ENCODE measurements at places on chromosomes 11 and 22.

DNA sequence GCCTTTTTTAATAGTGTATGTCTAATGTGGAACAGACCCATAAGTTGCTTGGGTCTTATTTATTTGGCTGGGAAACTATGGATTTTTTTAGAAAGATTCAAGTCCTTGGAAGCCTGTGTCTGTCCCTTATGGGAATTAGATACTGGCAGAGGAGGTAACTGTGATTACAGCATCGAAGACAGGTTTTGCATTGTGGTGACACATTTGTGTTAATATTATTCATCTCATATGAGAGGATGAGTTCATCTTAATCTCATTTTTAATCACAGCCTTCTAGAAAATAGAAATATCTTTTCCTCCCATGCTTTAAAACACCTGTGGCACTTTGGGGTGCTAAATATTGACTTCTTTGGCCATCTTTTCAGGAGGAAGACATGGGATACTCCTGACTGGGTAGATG is 9.2 kb downstream of the TAB1 start:
- no peak for DNase-seq

DNA sequence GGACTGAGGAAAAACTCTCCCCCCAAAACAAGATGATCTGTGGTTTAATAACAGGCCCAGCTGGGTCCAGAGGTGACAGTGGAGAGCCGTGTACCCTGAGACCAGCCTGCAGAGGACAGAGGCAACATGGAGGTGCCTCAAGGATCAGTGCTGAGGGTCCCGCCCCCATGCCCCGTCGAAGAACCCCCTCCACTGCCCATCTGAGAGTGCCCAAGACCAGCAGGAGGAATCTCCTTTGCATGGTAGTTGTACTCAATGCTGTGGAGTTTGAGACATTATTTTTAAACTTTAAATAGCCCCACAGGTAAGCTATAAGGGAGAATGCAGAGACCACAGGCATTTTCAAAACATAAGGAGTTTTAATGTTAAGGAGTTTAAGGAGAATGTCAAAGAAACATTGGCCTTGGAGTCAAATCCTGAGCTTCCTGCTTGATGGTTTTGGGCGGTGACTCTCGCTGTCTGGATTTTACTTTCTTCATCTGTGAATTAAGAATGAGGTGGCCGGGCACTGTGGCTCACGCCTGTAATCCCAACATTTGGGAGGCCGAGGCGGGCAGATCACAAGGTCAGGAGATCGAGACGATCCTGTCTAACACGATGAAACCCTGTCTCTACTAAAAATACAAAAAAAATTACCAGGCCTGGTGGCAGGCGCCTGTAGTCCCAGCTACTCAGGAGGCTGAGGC is 6.8 kb downstream of the APOL1 start:
- no peak for DNase-seq

DNA sequence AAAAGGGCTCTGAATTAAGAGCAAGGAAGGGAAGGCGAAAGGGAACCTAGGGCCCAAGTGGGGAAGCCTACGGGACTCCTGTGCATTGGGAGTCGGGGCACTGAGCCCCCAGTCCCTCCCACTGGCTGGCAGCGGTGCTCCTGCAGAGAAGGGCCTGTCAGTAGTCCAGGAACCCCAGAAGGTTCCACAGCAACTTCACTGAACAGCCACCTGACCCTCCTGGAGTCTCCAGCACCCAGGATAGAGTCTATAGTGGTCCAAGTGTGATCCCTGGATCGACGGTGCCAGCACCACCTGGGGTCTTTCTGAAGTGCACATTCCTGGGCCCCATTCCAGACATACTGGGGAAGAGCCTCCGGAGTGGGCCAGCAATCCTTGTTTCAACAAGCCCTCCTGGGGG is 100.0 kb upstream of the B3GAT1 start:
- DNase-seq = no peak

GRCh38 chr11:78213526-78214330 is 25.0 kb downstream of the USP35 start:
- DNase-seq = no peak

- no peak for DNase-seq
Observed at GRCh38 chr11:104036588-104036987, at the start of gene DDI1. Gene DDI1 (plus strand): TSS chr11:104036640. CDS start chr11:104036823, 183 bp downstream.

- peak; percentile 71 for DNase-seq
Observed at GRCh38 chr11:114036147-114036811, 23.2 kb upstream of the ZBTB16 start.

GRCh38 chr22:42443240-42444076 is 11.3 kb upstream of the NFAM1 start:
- DNase-seq = no peak

DNA sequence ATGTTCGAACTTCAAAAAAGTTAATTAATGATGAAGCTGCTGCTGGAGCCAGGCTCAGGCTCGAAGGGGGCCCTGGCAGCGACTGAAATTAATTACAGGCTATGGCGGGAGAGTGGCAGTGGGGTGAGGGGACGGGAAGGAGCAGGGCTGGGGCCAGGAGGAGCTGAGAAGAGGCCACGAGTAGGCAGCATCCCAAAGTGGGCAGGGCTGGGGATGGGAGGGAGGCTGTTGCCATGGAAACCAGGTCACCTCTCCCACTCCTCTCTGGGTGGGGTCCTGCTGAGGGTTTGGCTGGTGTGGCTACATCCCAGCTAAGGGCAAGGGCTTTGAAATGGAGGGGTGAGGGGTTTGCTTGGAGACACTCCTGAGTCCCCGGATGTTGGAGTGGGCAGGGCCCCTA is 23.9 kb downstream of the CACNA1I start:
- DNase-seq = no peak

- DNase-seq = no peak
Observed at GRCh38 chr11:126990716-126991480, 9.7 kb downstream of the KIRREL3 start.

DNA sequence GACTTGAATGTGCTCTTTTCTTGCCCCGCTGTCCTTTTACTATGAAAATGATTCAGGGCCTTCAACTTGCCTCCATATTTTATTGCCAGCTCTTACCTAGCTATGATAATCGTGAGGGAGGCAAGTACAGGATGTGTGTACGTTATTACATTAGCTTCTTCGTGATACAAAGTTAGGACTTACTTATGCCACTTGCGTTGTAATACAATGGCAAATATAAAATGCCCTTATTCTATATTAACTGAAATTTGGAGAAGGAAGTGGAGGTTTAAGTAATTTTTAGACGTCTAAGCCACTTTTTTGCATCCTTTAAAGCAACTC is 10.8 kb upstream of the CCT8L2 start:
- DNase-seq = no peak

GRCh38 chr22:50452649-50453048 is 22.2 kb downstream of the SBF1 start:
- DNase-seq = no peak

DNA sequence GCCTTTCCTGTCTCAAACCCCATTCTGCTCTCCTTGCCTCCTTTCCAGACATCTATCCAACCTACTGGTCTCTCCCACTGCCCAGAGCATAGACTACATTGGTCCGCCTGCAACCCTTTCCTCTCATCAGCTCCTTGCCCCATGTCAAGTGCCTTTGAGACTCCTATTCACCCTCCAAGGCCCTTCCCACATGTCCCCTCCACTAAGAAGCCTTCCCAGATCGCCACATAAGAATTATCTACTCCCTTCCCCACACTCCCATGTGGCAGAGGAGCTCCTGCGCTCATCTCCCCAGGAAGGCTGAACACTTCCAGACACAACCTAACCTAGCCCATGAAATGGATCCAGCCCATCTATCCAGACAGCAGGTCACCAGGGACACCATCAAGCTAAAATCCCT is 10.3 kb downstream of the C1QTNF6 start:
- no peak for DNase-seq

GRCh38 chr11:132045107-132045506 is 674.7 kb downstream of the NTM start:
- DNase-seq = no peak

DNA sequence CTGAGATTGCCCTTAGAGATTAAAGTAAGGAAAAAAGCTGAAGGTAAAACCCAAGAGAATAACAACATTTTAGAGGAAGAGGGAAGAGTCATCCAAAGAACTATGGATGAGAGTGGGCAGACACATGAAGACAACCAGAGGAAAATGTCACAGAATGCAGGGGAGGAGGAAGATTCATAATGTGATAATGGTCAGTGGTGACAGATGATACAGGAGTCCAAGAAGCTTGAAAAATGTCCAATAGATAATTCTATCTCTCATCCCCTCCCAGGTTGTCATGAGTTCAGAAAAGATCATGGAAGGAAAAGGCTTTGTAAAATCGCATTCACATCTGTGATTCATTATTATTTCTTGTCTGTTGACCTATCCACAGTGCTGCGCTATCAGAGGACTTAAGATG is 282.3 kb upstream of the CCDC90B start:
- DNase-seq = no peak

DNA sequence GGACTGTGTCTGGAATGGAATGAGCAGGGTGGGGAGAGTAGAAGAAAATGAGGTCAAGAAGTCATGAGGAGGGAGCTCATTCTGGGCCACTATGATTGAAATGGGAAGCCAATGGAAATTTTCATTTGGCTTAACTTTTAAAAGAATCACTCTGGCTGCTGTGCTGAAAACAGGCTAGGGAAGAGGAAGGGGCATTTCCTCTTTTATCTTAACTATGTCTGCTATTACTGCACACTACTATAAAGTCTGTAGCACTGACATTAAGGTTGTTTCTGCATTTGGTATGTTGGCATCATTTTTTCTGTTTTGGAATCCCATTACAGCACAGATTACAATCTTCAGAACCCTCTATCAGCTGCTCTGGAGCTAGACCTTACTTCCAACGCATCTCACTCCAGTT is 8.2 kb downstream of the PATL1 start:
- DNase-seq = no peak

- DNase-seq = no peak
Observed at GRCh38 chr11:124915541-124916369, 3.3 kb upstream of the HEPN1 start.

- DNase-seq = peak; percentile 34
Observed at GRCh38 chr11:127000291-127000968, at the start of gene KIRREL3. Gene KIRREL3 (minus strand): TSS chr11:127000770.

DNA sequence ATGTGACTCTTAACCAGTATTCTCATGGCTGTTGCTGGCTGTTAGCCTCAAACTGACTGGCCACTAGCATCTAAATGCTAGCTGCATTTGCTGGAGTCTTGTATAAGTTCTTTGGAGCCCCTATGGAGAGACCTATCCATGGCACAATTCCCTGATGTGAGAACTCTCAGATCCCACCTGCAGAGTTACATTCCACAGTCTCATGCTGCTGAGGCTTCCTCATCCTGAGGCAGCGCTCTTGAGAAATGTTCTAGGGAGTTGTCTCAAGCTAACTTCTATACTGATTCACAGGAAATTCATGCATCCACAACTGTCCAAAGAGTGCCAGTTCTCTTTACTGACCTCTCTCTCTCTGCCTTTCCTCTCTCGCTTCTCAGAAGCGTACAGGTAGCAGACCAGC is 218.0 kb upstream of the PITPNB start:
- no peak for DNase-seq

DNA sequence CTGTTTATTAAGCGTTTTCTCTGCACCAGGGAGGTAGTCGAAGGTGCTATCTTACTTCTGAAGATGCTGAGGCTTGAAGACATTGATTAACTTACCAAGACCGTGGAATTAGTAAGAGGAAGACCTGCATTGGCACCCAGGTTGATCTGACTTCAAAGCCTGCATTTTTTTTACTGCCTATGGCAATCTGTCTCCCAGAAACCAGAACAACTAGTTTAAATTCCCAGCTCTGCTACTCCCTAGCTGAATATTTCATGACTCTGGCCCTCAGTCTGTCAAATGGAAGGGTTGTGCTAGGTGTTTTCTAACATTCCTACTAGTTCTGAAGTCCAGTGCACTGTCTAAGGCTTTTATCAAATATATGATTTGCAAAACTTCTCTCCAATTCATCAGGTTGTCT is 52.0 kb upstream of the GRAMD1B start:
- no peak for DNase-seq

- DNase-seq = no peak
Observed at GRCh38 chr22:28989484-28989883, 72.1 kb downstream of the C22orf31 start.

DNA sequence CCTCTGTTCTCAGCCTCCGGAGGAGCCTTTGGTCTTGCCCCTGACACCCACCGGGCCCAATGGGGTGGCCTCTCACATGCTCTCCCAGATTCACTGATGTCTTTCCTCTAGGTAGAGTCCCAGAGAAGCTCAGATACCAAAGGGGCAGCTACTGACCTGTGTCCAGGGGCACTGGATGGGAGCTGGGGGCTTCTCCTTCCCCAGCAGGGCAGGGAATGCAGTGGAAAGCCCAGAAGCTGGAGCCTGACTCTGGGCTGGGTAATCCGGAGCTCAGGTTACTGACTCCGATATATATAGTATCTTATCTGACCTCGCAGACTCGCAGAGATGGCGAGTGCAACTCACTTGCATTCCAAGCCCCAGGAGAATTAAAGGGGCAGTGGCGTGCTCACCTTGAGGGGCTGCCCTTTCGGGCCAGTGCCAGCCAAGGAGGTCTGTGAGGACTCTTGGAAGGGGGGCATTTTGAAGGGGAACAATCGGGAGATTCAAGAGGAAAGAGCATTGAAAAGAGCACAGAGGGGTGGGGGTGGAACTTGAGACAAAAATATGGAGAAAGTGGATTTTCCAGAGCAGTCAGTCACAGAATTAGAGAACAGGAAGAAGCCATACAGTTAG is 2.5 kb downstream of the USP2 start:
- no peak for DNase-seq

DNA sequence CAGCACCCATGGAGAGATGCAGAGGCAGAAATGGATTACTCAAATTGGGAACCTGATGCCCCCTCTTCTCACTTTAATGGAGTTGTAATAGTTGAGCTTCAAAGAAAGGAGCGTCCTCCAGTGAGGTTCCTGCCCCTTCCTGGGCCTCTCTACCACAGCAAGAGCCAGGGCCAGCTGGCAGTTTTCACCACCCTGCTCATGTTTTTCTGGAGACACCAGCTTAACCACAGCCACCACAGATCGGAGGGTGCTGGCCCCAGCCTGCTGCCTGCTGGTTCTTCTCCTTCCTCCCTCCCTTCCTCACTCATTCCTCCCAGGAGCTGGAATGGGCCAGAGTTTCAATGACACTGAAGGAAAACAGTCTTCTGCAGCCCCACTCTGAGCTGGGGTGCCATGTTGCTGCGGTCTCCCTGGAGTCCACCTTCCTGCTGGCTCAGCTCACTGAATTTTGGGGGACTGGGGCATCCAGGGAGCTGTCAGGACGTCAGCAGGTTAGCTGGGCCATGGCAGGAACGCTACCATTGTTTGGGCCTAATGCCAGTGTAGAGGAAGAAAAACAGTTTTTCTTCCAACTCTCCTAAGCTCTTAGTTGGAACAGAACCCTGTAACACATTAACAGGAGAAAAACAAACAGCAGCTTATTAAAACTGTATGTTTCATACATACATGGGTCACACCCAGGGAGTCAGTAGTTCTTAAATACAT is 57.7 kb downstream of the TRAF6 start:
- DNase-seq = no peak
